ENCODE measurements at places on chromosomes 1 and 21.

- DNase-seq = no peak
These were observed 6.6 kb downstream of the GBP7 start for GRCh38 chr1:89169166-89169565.

DNA sequence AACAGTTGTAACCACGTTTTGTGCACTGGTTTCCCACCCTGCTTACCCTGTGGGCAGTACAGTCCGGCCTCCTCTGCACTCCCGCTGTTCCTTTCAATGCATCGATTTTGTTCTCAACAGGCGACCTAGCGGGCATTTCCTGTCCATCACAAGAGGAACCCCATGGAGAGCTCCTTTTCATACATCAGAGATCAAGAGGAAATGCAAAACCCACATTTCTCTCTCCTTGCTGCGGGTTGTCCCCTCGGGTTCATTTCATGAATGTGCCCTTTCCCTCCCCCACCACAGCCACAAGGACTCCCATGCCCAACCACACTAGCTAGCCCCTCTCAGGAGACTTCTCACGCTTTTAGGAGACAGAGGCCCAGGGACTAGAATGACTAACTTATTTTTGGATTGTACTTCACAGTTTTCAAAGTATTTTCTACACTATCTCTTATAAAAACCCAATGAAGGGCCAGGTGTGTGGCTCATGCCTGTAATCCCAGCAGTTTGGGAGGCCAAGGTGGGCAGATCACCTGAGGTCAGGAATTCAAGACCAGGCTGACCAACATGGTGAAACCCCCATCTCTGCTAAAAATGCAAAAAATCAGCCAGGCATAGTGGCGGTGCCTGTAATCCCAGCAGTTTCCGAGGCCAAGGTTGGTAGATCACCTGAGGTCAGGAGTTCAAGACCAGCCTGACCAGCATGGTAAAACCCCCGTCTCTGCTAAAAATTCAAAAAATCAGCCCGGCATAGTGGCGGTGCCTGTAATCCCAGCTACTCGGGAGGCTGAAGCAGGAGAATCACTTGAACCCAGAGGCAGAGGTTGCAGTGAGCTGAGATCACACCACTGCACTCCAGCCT is 18.4 kb downstream of the ATP1A4 start:
- no peak for DNase-seq

DNA sequence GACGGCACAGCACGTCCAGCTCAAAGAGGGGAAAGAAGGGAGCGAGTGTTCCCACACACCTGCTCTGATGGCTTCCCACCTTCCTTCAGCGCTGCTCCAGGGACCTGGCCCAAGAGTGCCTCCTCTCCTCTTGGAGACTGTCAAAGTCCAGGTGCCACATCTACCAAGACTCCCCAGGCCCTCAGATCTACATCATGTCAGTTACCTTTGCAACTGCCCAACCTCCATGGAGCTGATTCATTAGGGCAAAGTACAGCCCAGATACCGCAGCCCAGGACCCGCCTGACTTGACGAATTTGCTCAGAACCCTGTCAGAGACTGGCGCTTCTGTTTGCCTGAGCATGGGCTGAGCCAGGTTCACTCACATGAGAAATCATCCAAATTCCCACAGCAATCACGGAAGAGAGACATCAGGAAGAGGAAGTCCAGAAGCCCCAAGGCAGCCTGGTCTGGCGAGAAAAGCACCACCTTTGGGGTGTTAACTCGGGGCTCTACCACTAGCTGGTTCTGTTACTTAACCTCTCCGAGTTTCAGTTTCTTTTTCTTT is at the start of gene SEC16B:
SEC16B (minus strand) TSS at position 234 of the 547 bp plus-strand sequence. CDS start 2,077 bp downstream, outside the sequence.
- no peak for DNase-seq

GRCh38 chr1:26752519-26752918 is 35.2 kb upstream of the PIGV start:
- no peak for DNase-seq

DNA sequence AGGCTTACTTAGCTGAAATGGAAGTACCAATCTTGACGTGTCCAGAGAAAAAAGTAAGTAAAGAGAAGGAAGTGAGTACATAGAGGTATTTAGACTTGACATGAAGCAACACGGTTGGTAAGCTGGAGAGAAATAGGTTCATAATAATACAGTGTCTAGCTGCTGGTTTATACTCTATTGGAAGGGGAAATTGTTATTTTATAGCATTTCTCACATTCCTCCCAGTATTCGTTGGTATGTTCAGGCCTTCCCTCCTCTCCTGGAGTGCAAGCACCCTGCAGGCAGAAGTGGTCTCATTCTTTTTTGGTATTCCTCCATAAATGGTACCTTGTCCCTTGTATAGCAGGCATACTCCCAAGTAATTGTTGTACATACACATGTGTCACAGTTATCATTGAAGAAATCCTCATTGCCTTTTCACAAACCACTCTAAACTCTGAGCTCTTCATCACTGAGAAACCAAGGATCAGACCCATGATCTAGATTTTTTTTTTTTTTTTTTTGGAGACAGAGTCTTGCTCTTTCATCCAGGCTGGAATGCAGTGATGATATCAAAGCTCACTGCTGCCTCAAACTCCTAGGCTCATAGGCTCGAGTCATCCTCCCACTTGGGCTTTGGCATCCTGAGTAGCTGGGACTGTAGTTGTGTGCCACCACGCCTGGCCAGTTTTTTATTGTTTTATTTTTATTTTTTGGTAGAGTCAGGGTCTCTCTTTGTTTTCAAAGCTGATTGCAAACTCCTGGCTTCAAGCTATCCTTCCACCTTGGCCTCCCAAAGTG is 9.8 kb upstream of the IPO9 start:
- DNase-seq = no peak

DNA sequence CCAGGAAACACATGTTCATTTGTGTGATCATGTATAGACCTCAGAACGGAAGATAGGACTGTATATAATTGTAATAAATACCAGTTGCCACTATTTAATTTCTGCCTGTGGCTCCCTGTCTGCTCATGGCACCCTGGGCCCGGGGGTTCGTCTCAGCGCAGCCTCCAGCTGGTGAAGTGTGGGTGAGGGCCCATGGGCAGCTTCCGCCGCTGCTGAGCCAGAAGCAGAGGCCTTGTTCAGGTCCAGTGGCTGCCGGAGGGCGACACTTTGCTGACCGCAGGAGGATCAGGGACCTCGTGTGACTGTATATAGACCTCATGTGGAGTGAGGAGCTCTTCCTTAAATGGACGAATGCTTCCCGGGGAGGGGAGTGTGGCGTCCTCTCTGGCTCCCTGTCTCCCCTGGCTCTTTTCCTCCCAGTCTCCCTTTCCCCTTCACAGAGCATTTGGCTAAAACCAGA is 155.9 kb downstream of the PEX14 start:
- DNase-seq = peak; percentile 54

GRCh38 chr1:235315173-235315572 is 12.8 kb downstream of the ARID4B start:
- DNase-seq = no peak

DNA sequence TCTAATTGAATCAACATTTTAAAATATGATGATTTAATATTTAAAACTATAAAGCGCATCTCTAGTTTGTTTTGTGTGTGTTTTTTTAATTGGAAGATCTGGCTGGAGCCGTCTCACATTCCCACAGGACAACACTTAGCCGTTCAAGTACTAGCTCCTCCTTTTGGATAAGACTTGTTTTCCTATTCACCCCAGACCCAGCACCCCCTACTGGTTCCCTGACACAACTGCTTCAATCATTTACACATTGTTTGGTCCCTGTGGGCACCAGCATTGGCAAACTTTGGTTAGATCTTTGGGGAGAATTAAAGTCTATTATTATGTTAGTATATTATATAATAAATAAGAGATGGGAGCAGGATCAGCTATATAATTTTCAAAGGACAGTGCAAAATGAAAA is 34.5 kb downstream of the TYW3 start:
- DNase-seq = no peak

DNA sequence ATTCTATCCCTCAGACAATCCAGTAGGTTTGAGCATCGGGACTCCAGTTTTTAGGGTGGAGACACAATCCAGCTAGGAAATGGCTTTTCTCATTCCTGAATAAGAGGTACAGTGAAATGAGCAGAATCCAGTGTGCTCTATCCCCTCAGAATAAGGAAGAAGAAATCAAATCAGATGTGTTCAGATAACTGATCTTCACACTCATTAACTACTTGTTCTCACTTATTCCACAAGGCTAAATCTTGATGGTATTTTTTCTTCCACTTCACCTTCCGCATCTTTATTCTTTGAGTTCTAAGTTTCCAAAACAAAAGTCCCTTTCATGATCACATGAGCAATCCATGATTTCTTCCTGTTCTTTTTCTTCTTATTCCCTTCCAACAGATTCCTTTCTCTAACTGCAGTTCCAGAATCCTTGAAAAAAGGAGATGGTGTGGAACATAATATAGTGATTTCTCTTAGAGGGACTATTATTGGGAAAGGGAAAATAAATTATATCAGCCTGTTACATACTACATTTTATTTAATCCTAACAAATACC is 1.7 kb downstream of the SYT11 start:
- no peak for DNase-seq

DNA sequence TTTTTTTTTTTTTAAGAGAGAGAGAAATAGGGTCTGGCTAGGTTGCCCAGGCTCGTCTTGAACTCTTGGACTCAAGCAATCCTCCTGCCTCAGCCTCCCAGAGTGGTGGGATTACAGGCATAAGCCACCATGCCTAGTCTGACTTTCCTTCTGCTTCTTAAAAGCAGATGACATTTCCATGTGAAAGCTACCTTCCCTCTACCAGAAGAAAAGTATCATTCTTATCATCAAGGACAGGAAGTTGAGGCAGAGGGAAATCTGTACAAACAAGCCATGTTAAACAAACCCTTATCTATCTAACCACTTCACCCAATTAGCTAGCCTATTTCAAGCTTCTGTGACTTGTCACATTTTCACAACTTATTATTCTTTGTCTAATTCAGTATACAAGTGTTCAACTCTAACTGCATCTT is 54.8 kb downstream of the SAMSN1 start:
- DNase-seq = no peak

DNA sequence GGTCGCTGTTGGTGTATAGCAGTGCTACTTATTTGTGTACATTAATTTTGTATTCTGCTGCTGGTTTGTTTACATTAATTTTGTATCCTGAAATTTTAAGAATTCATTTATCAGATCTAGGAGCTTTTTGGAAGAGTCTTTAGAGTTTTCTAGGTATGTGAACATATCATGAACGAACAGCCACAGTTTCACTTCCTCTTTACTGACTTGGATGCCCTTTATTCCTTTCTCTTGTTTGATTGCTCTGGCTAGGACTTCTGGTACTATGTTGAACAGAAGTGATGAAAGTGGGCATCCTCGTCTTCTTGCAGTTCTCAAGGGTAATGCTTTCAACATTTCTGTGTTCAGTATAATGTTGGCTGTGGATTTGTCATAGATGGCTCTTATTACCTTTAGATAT is 1757.9 kb downstream of the BRINP3 start:
- DNase-seq = no peak

DNA sequence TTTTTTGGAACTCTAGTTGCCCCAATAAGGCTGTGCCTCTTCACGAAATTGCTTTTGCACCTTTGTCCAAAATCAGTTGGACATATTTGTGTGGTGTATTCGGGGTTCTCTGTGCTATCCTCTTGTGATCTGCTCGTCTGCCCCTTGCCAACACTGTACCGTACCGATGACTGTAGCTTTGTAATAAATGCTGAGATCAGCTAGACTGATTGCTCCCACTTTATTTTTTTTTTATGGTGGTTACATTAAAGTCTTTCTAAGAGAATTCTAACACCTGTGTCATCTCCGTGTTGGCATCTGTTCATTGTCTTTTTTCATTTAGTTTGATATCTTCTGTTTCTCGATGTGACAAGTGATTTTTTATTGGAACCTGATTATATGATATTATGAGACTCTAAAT is 94.1 kb downstream of the ADARB1 start:
- DNase-seq = no peak
